GM23248 (cell line): ENCODE measurements at places on chromosomes 7 and 10. TPM values are rescaled to one million over a fixed set of nuclear protein-coding genes. Genes with fewer than 3 reads are reported as not detected.

NUTM2A gene
- 0.11 and 1.0 TPM in 2 replicates for total RNA-seq

SPDYE8 gene
- not detected in 2 replicates for total RNA-seq

ADAM22 gene
- total RNA-seq: 0.54 TPM in 1 of 2 replicates, not detected in the other

OIT3 gene
- total RNA-seq: not detected in 2 replicates

SUN3 gene
- total RNA-seq: not detected in 2 replicates

CPA4 gene
- total RNA-seq: 8.6 and 16.7 TPM in 2 replicates
